Activated CD8-positive, alpha-beta T cell treated with anti-CD3 and anti-CD28 coated beads for 36 hours (primary cell): ENCODE measurements at places on chromosomes 6 and 20.
A peak's percentile ranks its signal among the peaks of the same experiment; 100 is the strongest.

GRCh38 chr6:142653710-142654420 is 291.1 kb downstream of the HIVEP2 start:
- no peak for DNase-seq

DNA sequence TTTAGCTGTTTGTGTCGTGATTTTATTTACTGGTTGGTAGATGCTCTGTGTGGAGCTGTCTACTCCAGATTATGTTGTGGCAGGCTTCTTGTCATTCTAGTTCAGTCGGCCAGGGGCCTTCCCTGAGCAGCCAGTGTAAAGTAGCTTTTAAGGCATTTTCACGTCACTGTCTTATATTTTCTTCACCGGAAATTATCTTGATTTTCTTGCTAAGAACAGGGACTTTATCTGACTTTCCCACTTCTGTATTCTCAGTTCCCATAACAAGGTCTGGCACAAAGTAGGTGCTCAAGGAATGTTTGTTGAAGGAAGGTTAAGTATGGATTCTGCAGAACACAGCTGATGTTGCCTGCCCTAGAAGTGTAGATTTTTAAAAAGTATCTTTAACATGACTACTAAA is 868 bp downstream of the LTV1 start:
- DNase-seq = peak; percentile 6

- no peak for DNase-seq
These were observed 243.2 kb upstream of the ARID1B start for GRCh38 chr6:156533872-156534524.

DNA sequence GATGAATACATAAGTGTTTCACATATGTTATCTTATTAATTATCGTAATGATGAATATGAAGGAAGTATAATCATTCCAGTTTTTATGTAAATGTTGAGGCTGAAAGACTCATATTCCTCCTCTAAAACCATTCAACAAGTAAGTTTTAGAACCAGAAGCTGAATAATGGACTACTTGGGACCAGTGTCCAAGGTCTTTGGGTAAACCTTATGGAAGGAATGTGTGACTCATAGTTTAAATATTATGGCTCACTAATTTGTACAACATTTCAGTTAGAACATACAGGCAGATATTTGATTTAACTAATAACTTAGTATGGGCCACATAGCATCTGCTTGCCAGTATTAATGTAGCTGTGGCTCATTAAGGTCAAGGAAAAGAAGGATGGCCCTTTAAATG is 209.6 kb downstream of the TFAP2B start:
- no peak for DNase-seq

- DNase-seq = no peak
These were observed 20.1 kb downstream of the PSMB1 start for GRCh38 chr6:170532867-170533488.

- DNase-seq = no peak
These were observed 367.6 kb downstream of the THBS2 start for GRCh38 chr6:168885751-168886742.

DNA sequence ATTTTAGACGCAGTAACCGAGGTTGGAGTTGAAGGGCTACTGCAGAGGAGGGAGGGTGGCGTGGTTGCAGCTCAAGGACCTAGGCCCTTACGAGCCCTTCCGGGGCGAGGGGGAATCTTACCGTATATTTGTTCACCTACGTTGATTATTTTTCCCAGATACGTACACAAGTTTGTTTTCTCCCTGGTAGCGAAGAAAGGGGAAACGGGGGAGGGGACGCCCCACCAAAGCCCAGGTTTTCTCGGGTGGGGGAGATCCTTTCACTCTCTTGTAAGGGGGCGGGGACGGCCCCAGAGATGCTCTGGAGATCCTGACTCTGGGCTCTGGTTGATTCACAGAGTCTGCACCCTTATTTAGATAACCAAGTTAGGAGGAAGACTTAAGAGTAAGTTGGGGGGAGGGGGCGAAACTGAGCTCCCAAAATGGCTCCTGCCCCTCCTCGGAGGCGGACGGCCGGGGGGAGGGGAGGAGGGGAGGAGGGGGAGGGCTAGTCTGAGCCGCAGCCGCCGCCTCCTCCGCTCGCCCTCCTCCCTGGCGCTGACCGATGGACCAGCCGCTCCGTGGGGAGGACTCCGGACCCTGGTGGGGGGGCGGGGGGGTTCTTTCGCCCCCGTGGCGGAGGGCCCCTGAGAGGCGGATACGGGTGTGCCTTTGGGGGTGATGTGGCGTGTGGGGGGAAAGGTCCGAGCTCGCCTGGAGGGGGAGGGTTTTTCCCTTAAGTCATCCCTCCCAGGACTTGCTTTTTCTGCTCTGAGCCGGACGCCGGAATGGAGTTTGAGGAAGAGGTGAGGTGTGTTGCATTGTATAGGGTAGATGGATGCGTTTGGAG is 2.2 kb downstream of the BRD2 start:
- DNase-seq = peak; percentile 94

DNA sequence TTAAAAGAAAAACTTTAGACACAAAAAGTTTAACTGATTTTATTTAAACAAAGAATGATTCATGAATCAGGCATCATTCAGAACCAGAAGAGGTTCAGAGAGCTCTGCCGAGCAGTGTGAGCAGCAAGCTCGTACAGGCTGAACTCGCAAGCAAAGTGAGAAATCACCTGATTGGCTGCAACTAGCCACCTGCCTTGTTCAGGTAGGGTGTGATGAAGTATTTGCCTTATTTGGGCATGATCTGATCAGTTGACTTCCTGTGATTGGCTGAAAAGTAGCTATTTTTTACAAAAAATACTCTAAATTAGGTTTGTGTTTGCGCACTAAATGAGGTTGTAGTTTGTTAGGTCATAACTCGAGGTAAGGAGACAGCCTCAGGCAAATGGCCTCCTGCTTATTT is 80.7 kb downstream of the HIVEP1 start:
- no peak for DNase-seq

- DNase-seq = no peak
These were observed 17.0 kb downstream of the TOP1 start for GRCh38 chr20:41045671-41046070.

GRCh38 chr6:96795481-96795880 is 41.8 kb downstream of the GPR63 start:
- no peak for DNase-seq

GRCh38 chr6:19380293-19380692 is 456.9 kb upstream of the ID4 start:
- DNase-seq = no peak

GRCh38 chr6:89270951-89271721 is 44.0 kb downstream of the GABRR2 start:
- DNase-seq = no peak

GRCh38 chr6:41704028-41704427 is 31.4 kb downstream of the TFEB start:
- no peak for DNase-seq
